ENCODE measurements at places on chromosomes 6 and 20. TPM values are rescaled to one million over a fixed set of nuclear protein-coding genes. Genes with fewer than 3 reads are reported as not detected.

GRCh38 chr6:114638341-114638740, 295.5 kb upstream of the HS3ST5 start:
- DNase-seq = no peak

DNA sequence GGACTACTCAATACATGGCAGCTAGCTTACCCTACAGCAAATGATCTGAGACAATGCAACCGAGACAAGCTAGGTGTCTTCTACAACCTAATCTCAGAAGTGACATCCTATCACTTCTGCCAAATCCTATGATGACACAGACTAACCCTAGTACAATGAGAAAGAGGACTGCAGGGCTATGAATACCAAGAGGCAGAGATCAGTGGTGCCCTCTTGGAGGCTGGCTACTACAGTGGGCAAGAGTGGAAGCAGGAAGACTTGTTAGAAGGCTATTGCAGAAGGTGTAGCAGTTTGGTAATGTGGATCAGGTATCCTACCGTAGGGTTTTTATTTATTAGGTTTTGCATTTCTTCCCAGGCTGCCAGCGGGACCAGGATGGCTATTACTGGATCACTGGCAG, 30.3 kb downstream of the GSS start:
- DNase-seq = no peak

- no peak for DNase-seq
Observed at GRCh38 chr6:31035862-31036497, 25.7 kb downstream of the MUC22 start.

GRCh38 chr20:13510837-13511488, 127.8 kb downstream of the TASP1 start:
- DNase-seq = no peak

DNA sequence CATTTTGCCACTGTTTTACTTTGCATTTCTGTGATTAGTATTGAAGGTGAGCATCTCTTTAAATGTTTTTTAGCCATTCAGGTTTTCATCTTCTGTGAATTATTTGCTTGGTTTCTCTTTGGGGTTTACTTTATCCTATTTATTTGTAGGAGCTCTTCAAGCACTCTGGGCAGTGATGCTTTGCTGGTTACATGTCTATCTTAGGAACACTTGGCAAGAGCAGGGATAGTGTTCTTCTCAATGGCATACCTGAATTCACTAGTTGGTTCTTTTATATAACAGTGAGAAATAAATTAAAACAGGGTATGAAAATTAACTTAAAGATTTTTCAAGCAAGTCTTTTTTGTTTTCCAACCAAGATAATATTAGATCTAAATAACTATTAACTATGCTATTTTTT, 119.7 kb upstream of the BACH2 start:
- DNase-seq = no peak

- no peak for DNase-seq
Observed at GRCh38 chr6:141403827-141404226, 728.9 kb upstream of the GJE1 start.

DNA sequence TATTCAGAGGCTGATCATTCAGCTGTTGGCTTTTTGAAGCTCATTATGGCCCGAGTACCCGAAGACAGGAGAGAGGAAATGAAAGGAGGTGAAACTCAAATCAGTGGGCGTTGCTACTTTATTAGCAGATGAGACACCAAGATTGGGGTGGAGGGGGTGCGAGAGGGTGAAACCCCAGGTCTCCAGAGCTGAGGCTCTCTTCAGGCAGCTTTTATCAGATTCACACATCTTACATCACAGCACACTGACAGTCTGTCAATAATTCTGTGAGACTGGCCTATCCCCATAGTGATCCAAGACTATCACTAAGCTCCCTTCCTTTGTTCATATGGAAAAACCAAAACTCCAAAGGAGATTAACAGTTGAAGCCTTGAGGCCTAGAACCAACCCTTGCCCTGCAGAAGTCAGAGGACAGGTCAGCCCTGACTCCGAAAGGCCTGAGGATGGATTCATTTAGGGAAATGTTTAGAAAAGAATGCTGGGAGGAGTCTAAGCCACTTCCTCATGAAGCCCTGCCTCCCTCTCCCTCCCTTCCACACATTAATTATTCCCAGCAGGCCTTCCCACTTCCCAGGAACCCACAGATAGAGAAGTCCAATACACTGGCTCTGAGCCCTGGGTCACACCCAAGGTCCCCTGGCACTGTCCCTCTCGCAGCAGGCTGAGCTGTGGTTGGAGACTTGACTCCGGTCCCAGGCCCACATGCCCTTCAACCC, 23.2 kb downstream of the TRERF1 start:
- DNase-seq = no peak

- no peak for DNase-seq
Observed at GRCh38 chr6:129029778-129030177, 146.8 kb downstream of the LAMA2 start.

Gene PI3
- not detected for polyA plus RNA-seq

DNA sequence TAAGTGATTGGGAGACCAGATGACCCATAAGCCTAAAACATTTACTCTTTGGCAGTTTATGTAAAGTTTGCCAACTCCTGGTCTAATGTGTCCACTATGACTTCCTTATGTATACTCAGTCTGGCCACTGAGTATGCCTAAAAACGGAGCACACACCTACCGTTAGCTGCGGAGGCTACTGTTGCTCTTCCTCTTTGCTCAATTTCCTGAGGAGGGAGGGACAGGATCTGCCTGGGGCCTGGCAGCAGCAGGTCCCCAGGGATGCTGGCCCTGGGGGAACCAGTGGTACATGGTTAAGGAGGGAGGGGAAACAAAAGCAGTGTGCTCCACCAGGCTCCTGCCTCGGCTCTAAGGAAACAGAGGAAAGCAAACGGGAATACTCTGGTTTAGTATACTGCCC, 113.5 kb downstream of the CDYL start:
- no peak for DNase-seq

DNA sequence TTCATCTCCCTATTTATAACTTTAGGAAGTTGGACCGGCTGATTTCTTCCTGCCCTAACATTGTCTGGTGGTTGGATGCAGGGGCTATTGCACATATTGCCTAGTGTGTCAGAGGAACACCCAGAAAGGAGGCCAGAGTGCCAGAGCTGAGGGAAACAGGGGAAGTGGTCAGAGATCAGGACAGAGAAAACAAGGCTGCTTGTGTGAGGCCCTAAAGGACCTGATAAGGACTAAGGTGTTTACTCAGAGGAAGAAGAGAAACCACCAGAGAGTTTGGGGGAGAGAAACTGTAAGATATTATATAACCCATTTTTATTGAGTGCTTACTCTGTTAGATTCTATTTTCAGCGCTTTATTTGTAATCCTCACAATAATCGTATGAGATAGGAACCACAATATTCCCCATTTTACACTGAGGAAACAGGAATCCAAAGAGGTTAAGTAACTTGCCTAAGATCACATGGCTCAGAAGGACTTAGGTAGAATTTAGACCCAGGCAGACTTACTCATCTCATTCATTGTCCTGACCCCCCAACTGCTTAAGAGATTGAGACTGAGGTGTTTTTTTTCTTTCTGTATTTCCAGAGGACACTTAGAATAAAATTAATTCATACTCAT, 54.0 kb upstream of the REV3L start:
- no peak for DNase-seq

Gene BPI
- polyA plus RNA-seq = 0.32 TPM

Measured in left kidney (tissue), 8 donors.